ENCODE measurements at places on chromosomes 1 and 21.

GRCh38 chr1:101846820-101847219, 149.9 kb downstream of the OLFM3 start:
- DNase-seq = no peak

GRCh38 chr1:165542647-165543046, 1.2 kb upstream of the LRRC52 start:
- no peak for DNase-seq

DNA sequence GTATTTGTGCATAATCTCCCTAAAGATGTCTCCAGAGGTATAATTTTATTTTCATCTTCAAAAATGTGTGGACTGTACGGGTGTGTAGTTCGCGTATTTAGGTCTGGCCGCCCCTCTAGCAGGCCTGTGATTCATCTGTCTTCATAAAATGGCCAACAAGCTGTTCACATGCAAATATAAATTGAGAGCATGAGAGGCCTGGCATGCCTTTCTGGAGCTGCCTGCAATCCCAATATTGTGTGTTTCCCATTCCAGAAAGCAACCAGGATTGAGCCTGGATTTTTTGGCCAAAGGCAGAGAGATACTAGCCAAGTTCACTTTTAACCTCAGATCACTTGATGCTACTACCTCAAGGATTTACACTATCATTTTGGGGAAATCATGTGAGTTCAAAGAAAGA, 197.2 kb downstream of the NFIA start:
- no peak for DNase-seq

GRCh38 chr1:89753761-89754160, 67.1 kb upstream of the LRRC8D start:
- no peak for DNase-seq

GRCh38 chr1:117600966-117601365, 4.9 kb upstream of the TENT5C start:
- DNase-seq = no peak

- no peak for DNase-seq
These were observed 91.9 kb downstream of the RAVER2 start for GRCh38 chr1:64836802-64837201.

GRCh38 chr1:165416876-165417275, 28.1 kb downstream of the RXRG start:
- no peak for DNase-seq

- DNase-seq = no peak
These were observed 358.3 kb downstream of the KIF26B start for GRCh38 chr1:245512980-245513578.

DNA sequence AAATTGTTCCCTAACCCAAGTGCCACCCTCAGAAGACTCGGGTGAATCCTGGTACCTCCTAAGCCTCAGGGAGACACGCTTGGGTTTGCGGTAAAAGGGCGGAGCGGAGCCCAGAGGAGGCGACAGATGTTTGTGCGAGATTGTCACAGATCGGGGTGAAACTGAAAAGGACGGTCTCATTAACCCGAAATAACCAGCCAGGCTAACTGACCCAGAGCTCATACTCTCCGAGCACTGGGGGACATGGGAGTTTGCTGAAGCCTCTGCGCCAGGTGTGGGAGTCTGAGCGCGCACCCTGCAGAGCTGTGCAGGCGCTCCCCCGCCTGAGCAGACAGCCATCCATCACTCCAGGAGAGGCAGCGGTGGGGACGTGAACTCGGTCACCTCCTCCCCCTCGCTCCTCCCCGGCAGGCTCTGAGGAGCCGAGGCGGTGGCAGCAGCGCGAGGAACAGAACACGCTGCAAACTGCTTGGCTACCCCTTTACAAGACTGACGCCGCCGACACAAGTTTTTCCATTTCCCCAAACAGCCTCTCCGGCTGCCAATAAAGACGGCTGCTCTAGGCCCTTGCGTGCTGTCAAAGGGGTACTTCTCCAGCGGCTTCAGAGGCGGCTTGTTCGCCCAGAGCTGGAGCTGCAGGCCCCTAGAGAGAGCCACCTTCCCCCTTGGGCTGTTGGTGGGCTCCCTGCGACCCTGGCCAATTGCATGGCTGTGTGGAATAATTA, 43.5 kb downstream of the RRAGC start:
- no peak for DNase-seq

DNA sequence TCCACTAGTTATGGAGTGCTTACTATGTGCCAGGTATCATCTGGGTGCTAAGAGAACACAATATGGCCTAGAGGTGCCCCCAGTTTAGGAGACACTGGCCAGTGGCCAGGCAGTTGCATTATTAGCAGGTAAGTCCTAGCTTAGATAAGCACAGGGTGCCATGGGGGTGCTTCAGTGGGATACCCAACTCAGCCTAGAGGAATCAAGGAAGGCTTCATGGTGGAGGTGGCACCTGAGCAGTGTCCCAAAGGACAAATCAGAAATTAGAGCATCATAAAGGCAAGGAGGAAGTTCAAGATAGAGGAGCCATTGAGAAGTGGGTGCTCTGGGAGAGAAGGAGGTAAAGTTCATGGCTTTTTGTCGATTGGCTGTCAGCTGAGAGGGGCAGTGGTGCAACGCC, 31.9 kb upstream of the PKP1 start:
- DNase-seq = no peak

- no peak for DNase-seq
These were observed 637.3 kb downstream of the MATN1 start for GRCh38 chr1:30085811-30086770.

DNA sequence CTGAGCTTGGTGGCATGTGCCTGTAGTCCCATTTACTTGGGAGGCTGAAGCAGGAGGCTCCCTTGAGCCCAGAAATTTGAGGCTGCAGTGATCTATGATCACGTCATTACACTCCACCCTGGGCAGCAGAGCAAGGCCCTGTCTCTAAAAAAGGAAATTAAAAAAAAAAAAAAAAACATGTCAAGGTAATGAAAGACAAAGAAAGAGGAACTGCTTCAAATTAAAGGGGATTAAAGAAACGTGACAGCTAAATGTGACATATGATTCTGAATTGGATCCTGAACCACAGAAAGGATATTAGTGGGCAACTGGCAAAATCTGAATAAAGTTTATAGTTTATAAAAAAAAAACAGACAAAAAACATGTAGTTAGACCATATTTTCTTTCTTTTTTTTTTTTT, 3.8 kb upstream of the C2CD4D start:
- DNase-seq = no peak

- DNase-seq = no peak
These were observed 30.5 kb upstream of the FGGY start for GRCh38 chr1:59266180-59266926.

DNA sequence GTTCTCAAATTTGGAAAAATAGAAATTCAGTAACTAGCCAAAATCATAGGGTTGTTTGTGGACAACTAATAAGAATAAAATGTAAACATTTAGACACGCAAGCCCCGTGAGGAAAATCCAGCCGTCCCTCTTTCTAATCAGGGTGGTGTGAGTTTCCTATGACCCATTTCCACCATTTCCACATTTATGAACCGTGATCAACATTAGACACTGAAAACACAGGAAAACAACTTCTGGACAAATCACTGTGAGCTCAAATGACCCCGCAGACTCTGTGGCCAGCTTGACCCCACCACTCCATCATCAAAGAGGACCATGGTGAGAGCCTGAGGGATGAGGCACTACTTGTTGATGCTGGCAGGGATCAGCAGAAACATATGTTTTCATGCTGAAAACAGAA, 101.0 kb downstream of the SIM2 start:
- DNase-seq = no peak

DNA sequence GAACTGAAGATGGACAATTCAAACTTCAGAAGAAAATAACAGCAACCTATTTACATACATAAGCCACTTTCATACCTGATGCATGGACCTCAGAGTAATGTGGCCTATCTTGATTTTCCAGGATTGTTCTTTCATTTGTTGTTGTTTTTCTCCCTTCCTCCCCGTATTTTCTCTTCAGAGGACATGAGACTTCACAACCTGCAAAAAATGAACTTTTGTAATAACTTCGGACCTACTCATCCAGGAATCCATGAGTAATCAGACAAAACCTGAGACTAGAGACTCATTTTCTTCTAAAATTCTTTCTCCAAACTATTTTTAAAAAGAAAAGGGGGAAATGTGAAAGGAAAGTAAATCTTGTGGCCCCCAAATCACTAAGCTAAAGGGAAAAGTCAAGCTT, 17.6 kb upstream of the PLA2G5 start:
- no peak for DNase-seq

GRCh38 chr21:32096411-32096810, 182.4 kb downstream of the MIS18A start:
- DNase-seq = peak; percentile 66

DNA sequence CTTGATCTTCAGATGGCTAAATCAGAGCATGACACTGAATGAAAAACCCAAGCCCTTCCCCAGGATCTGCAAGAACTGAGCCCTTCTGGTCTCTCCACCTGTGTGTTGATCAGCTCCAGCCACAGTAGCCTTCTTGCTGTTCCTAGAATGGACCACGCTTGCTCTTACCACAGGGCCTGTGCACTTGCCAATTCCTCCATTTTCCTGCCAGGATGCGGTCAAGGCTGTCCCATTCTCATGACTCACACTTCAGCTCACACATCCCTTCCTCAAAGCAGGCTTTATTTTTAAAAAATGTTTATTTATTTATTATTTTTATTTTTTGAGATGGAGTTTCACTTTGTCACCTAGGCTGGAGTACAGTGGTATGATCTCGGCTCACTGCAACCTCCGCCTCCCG, 43.6 kb upstream of the GRHL3 start:
- no peak for DNase-seq

GRCh38 chr1:41672173-41672572, 187.7 kb upstream of the EDN2 start:
- DNase-seq = no peak

DNA sequence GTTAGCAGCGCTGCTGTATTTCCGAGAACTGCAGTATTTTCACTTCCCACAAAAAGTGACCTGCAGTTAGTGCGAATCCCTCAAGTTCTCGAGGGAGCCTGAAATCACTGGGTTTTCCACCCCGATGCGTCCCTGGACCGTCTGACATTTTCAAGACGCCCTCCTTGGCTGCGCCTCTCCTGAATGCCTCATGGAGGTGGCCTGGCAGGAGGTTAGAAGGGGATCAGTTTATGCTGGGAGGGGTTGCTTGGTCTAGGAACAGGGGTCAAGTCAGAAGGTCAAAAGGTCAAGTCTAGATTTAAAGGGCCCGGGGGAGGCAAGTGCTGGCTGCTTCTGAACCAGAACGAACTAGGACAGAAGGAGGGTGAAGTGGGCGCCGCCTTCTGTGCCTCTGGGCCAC, 176.8 kb downstream of the PRDM16 start:
- no peak for DNase-seq

DNA sequence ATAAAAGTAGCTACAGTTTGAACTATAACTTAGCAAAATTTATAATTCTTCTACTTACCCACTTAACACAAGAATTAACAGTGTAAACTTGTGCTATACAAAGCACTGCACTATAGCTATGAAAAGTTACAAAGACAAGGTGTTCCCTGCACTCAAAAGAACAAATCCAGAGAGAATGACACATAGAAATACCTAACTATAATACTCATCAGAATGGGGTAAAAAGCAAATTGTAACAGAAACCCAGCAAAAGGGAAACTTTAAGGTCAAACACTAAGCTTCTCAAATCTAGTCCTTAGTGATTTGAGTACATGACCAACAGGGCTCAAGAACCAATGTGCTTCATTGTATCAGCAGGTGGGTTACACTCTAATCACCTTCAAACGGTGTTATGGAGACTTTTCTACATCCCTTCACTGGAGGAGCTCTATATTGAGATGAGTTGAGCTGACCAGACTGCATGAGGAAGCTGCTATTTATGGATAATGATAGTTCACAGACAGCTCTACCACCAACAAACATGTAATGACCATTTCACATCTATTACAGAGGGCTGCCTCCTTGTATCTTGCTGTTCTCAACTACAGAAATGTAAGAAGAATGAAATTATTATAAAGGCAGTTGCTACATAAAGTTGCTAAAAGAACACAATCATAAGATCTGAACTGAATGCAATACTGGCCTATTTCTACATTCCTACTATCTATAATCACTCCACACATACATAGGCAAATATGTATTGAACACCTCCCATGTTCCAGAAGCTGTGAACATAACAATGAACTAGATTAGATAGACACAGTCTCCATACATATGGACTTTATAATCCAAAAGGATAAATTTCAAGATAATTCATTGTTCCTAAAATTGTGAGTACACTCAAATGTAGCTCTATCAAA, 47.6 kb downstream of the PIK3R3 start:
- DNase-seq = no peak

DNA sequence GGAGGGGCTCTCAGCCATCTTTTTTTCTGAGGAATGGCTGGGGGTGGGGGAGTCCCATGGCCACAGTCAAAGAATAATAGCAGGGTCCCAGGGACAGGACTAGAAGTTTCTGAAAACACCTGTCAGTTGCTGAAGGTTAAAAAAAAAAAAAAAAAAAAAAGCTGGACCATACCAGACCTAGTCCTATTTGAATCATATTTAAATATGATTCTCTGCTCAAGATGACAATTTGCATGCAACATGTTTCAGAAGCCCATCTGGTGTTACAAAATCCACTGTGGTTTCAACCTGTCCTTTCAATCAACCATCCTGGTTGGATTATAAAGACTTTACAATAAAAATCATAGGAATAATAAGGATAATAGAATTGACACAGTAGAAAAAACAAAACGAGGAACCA, 153.7 kb downstream of the TENT5C start:
- DNase-seq = no peak

DNA sequence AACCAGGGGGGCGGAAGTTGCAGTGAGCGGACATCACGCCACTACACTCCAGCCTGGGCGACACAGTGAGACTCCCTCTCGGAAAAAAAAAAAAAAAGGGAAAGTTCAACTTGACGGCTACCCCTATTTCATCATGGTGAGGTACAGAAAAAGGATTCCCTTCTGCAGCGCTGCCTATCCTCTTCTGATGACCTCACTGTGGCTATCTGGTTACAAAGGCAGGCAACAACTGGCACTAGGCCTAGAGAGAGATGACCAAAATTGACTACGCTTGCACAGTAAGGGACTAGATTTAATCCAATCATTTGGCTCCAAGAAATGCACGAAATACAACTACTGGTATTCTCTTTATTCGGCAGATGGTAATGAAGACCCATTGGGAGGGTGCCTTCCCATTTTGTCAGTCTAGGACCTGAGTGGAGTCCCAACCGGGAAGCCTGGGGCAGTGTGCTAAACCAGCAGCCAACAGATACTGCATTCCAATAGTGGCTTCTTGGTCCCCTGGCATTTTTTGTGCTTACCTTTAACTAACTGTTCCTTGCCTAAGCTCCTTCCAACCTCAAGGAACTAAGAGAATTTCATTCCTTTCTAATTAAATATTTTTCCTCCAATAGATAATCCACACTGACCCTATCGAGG, 36.6 kb downstream of the ITPKB start:
- no peak for DNase-seq

DNA sequence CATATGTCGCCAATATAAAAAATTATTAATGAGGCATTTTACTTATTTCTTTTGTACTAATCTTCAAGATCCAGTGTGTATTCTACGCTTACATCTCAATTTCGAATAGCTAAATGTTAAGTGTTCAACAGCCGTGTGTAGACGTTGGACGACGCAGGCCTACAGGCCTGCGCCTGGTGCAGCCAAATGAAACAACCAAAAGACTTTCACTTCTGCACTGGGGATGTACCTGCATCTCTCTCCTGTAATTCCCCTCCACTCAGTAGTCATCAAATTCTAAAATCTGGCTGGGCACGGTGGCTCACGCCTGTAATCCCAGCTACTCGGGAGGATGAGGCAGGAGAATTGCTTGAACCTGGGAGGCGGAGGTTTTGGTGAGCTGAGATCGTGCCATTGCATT, 76.8 kb upstream of the HNRNPU start:
- DNase-seq = no peak
